ENCODE measurements at places on chromosomes 12 and 14.

GRCh38 chr12:101780599-101780998 lies 41.3 kb upstream of the SYCP3 start:
- peak; percentile 31 for DNase-seq

DNA sequence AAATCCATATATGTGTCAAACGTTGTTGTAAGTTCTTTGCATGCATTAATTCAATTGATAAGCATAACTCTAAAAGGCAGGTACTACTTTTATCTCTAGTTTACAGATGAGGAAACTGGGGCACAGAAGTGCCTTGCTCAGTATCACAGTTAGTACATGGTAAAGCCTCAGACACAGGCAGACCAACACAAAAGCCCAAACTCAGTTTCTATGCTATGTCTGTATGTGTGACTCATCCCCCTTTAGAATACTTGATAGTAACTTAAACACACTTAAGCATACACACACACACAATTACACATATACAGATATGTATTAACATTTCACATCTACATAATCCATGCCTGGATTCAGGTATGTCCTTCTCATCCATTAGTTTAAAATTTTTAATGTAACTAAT lies 88.0 kb downstream of the EPS8 start:
- no peak for DNase-seq

- no peak for DNase-seq
These were observed 36.8 kb upstream of the E2F7 start for GRCh38 chr12:77102123-77102522.

GRCh38 chr12:47079981-47080724 lies 394 bp upstream of the AMIGO2 start:
- peak; percentile 15 for DNase-seq

GRCh38 chr14:40099316-40099715 lies 667.1 kb upstream of the FBXO33 start:
- DNase-seq, result no peak

DNA sequence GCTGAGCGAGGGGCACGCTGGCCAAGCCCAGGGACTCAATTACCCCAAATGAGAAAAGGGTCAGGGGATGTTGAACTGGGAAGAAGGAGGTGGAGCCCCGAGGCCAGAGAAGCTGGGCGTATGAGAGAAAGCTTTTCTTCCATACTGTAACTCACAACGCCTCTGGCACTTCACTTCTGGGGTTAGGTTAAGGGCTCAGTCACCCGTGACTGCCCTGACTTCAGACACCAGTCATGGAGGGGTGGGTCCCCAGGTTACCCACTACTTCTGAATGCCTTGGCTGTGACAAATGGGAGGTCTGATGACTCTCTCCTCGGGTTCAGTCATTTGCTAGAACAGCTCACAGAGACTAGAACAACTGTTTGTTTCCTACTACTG lies 5.5 kb upstream of the GPR132 start:
- no peak for DNase-seq

- peak; percentile 44 for DNase-seq
These were observed 2.9 kb downstream of the RBM23 start for GRCh38 chr14:22915886-22916521.

- no peak for DNase-seq
These were observed 1079.4 kb downstream of the TMEM121 start for GRCh38 chr14:106605548-106606448.

- no peak for DNase-seq
These were observed 105.3 kb downstream of the KCNH5 start for GRCh38 chr14:62939970-62940369.
